NK-92 treated with Interleukin-12 subunit alpha and Interleukin-12 subunit beta, amount 100 ng/mL, for 24 hours (cell line): ENCODE measurements at places on chromosomes 4 and X.
A peak's percentile ranks its signal among the peaks of the same experiment; 100 is the strongest.

GRCh38 chr4:137425281-137425680 lies 107.0 kb downstream of the PCDH18 start:
- DNase-seq: no peak

GRCh38 chr4:42568610-42569207 lies 88.2 kb downstream of the ATP8A1 start:
- DNase-seq: peak; percentile 6

- no peak for DNase-seq
Measured at GRCh38 chr4:138522366-138522765, 280.2 kb upstream of the SLC7A11 start.

DNA sequence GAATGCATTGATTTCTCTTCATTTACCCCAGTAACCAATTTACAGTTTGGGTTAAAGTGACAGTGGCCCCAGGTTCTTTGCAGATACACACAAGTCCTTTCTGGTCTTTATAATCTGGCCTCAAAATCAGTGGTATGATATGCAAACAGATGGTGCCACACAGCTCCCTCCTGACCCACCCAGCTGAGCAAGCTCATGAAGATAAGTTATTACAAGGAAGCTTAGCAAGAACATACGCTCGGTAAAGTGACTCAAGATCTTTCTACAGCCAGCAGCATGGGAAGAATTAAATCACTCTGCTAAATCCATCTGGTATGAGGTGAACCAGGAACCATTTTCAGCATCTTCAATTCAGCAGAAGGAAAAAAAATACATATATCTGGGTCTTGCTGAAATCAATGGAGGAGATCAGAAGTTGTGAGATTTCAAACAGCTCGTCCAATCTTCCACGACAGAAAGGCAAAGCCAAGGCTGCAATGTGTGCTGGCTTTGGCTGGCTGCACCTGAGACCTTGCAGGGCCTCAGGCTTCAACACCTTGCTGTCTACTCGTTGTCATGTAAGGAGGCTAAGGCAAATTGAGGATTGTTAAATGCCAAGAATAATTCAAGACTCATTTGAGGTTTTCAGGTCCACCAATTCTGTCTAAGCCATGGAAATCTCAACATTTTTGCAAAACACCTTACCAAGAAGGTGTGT lies 28.2 kb downstream of the SEL1L3 start:
- no peak for DNase-seq

DNA sequence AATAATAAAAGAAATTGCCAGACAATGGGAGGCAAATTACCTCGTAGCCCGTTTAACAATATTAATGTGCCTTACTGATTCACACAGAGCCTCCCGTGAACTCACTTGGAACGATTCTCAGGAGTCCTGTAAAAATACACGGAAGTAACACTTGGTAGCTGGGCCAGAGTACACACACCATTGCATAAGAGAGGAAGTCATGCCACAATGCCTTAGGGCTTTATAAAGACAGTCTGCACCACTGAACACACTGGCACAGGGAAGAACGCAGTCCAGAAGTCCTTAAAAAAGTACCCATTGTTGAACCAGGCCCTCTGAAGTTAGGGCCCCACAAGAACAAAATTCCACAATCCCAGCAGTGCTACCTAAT lies 15.1 kb downstream of the SLC2A9 start:
- DNase-seq: no peak

- DNase-seq: no peak
Measured at GRCh38 chr4:19774690-19775256, 476.9 kb upstream of the SLIT2 start.

GRCh38 chr4:184802697-184803015 lies 23.1 kb downstream of the ACSL1 start:
- DNase-seq: no peak

- DNase-seq: no peak
Measured at GRCh38 chrX:150167482-150168324, 195.4 kb upstream of the MAMLD1 start.

- no peak for DNase-seq
Measured at GRCh38 chr4:155906554-155907247, 3.2 kb downstream of the TDO2 start.

- DNase-seq: no peak
Measured at GRCh38 chr4:5009796-5010195, 9.5 kb downstream of the CYTL1 start.

DNA sequence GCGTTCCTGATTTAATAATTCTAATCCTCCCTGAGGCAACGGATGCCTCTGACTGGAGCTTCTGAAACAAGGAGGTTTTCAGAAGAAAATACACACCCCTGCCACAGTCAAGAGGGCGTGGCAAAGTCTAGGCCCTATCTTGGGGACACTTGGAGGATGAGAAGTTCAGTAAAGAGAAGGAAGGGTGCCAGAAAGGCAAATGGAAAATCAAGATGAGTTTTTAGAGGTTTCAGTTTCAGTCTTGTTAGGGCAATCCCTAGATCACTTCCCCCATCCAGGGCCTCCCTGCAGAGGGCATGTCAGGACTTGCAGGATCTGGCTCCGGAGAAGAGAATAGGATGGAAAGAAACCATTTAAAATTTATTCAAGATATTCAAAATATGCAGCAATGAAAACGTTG lies 28.5 kb upstream of the FGF2 start:
- no peak for DNase-seq

GRCh38 chr4:151782296-151782695 lies 21.5 kb upstream of the GATB start:
- no peak for DNase-seq

- no peak for DNase-seq
Measured at GRCh38 chrX:147565237-147565636, 346.5 kb upstream of the FMR1 start.

DNA sequence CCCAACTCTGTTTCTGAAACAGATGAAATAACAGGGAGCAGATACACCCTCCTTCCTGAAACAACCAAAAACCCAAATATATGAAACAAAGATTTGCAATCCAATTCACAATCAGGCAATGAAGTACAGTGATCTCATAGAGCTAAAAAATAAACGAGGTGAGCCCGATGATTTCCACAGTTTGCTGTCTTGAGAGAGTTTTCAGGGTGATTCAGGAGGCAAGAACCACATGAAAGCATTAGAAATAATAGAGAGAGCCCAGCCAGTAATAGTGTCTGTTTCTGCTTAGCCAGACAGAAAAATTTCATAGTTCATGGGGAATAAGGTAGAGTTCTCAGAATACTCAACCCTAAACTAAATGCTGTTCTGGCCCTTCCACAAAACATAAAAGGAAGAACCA lies 296.2 kb downstream of the PDHA2 start:
- DNase-seq: no peak

DNA sequence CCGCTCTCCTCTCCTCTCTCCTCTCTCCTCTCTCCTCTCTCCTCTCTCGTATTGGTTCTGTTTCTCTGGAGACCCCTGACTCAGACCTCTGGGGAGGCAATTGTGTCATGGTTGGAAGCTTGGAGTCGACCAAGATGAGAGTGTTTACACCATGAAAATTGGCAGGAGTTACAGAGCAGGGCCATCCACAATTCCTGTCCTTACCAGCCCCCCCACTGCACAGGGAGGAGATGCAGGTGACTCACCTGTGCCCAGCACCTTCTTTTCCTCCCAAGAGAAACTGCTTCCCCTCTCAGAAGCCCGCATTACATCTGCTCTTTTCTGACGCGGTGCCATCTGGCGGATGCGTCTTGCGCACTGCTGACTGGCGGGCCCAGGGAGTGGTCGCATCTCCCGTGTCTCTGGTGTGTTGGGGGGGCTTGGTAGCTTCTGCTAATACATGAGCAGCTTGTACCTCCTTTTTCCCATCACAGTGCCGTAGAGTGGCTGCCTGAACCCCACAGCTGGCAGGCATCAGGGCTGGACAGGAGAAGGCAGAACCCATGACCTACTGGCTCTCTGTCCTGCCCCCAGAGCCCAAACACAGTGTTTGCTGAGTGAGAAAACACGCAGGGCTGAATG lies 31.4 kb upstream of the GPR78 start:
- no peak for DNase-seq

GRCh38 chrX:113868177-113868576 lies 715.7 kb upstream of the HTR2C start:
- DNase-seq: no peak

DNA sequence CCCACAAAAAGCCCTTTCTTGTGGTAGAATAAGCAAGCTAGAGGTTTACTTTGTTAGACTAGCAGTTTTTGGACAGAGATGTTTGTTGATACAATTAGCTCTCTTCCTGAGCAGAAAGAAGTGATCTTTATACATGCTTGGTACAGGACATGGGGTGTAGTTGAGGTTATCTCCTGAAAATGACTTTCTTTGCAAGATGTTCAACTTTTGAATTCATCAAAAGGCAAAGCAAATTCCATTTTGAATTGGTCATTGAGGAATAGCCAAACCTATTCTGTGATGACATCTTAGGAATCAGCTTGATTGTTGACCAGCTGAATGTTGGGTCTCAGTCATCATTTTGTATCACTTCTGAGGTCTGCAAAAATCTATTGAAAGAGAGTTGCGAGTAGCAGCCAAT lies 3.8 kb downstream of the CPE start:
- no peak for DNase-seq

DNA sequence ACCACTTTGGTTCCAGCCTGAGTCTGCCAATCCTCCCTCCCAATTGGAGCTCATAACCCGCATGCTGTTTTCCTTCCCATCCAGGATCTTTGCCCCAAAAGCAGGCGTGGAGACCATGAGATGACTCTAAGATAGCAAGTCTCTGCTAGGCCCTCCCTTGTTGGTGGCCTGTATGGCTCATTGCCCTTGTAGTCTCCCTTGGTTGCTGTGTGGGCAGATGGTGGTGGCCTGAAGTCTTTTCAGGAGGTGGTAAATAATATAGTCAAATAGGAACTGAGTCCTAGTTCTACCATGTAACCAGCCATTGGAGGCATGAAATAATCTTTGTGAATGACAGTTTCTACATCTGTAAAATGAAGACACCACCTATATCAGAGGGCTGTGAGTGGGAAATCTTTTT lies 1.2 kb downstream of the ATP6AP1 start:
- no peak for DNase-seq

DNA sequence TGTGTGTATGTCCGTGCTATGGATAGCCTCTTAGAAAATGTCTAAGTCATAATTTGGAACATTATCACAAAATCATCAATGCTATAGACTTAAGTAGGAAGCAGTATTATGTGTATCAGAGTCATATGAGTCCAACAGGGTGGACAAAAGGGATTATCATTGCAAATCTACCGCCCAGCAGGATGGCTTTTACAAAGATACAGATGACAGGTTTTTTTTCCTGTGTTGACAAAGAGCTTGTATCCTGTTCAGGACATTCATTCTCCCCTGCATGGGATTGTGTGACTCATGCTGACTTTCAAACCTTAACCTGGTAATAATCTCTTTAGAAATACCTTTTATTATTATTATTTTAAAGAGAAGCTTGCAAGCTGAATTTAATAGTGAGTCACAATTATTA lies 310.3 kb upstream of the GNPDA2 start:
- DNase-seq: no peak

DNA sequence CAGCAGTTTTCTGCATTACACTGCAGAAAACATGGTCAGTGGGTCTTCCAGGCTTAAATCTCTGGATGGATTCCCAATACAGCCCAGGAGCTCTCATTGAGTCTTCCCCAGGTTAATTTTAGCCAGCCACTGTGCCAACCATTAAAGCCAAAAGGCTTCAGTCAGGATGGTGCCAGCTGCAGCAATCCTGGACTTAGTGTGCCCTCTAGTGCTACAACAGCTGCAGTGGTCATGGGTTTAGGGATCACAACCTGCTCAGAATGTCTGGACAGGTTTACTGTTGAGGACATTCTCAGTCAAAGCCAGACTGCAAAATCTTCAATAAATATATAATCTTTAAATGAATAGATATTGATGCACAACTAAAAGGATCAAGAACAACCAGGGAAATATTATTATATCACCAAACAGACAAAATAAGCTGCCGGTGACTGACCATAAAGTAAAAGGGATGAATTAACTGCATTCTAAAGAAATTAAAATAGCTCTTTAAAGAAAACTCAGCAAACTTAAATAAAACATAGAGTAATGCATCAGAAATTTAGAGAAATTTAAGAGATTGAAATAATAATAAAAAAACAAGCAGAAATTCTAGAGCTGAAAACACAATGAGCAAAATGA lies 639.9 kb downstream of the SPOCK3 start:
- no peak for DNase-seq

GRCh38 chrX:1537031-1537715 lies at the start of gene P2RY8:
Gene P2RY8 (minus strand): TSS chrX:1537185. CDS start chrX:1466558, 70,627 bp downstream.
- no peak for DNase-seq
